ENCODE measurements at places on chromosomes 12 and 14. TPM values are rescaled to one million over a fixed set of nuclear protein-coding genes. Genes with fewer than 3 reads are reported as not detected.
A peak's percentile ranks its signal among the peaks of the same experiment; 100 is the strongest.

DNA sequence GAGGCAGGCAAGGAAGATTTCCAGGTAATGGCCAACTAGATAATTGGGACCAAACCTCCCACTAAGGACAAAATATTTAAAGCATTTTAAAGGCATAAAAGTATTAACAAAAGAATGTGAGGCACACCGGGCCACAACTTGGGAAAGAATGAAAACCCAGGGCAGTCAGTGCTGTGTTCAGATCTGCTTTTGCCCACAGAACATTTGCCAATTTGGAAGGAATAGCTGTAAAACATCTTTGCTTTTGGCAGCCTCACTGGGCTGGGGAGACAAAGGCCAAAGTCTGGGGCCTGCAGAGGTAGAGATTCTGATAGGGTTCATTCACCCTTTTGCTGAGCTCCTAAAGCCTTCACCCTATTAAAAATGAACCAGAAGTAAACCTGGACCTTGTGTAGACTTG is 82.3 kb downstream of the SYNE3 start:
- H3K27me3 ChIP-seq, result no peaks in the 10 kb centered on the region
- peaks cover 73% of the 10 kb centered on the region for H3K36me3 ChIP-seq
- H3K4me3 ChIP-seq, result no peak overlapping the region
- DNase-seq, result no peak
- no peaks in the 10 kb centered on the region for H3K4me1 ChIP-seq
- no peak overlapping the region for H3K27ac ChIP-seq

Gene KCNH3
- total RNA-seq, result 2.9 TPM

Gene LRP6
- 0.55 TPM for total RNA-seq

Gene CLEC1B
- total RNA-seq, result not detected

Gene PELI2
- 2.8 TPM for total RNA-seq

Gene RFC5
- total RNA-seq, result 61.9 TPM

Gene SYT1
- not detected for total RNA-seq

DNA sequence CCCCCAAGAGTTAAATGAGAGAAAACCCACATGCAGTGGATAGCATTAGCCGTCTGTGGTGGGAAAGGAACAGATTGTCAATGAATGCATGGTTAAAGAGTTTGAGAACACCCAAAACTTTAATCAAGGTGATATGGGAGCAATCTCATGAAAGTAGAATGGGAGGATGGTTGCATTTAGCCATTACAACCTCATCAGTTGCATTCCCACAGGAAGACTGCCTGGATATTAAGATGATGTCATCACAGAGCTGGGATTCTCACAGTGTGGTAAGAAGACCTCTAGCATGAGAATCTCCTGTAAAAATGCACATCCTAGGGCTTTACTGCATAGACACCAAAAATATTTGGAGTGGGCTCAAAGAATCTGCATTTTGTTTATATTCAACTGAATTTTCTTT is 284.9 kb downstream of the RGS6 start:
- DNase-seq, result no peak
- H3K27ac ChIP-seq, result no peak overlapping the region
- peaks cover 5% of the 10 kb centered on the region for H3K27me3 ChIP-seq
- no peak overlapping the region for H3K4me3 ChIP-seq
- no peaks in the 10 kb centered on the region for H3K36me3 ChIP-seq

Gene PMEL
- total RNA-seq, result 0.32 TPM

- no peak overlapping the region for H3K4me3 ChIP-seq
- H3K36me3 ChIP-seq, result no peaks in the 10 kb centered on the region
- H3K27me3 ChIP-seq, result no peaks in the 10 kb centered on the region
- no peaks in the 10 kb centered on the region for H3K4me1 ChIP-seq
Observed at GRCh38 chr12:41367726-41368405, 179.7 kb downstream of the PDZRN4 start.

Gene ITPK1
- total RNA-seq, result 70.8 TPM

- no peak for DNase-seq
- H3K4me3 ChIP-seq, result no peak overlapping the region
- peaks cover 4% of the 10 kb centered on the region for H3K27me3 ChIP-seq
- H3K36me3 ChIP-seq, result no peaks in the 10 kb centered on the region
- no peaks in the 10 kb centered on the region for H3K4me1 ChIP-seq
Observed at GRCh38 chr14:92411941-92412340, 89.0 kb downstream of the SLC24A4 start.

Gene GCH1
- 52.5 TPM for total RNA-seq

GRCh38 chr14:68487805-68488590 is 304.9 kb downstream of the ZFP36L1 start:
- H3K27ac ChIP-seq, result peak overlapping the region; percentile 31
- no peaks in the 10 kb centered on the region for H3K27me3 ChIP-seq
- no peak overlapping the region for H3K4me3 ChIP-seq
- H3K4me1 ChIP-seq, result peaks cover 28% of the 10 kb centered on the region
- no peak for DNase-seq

DNA sequence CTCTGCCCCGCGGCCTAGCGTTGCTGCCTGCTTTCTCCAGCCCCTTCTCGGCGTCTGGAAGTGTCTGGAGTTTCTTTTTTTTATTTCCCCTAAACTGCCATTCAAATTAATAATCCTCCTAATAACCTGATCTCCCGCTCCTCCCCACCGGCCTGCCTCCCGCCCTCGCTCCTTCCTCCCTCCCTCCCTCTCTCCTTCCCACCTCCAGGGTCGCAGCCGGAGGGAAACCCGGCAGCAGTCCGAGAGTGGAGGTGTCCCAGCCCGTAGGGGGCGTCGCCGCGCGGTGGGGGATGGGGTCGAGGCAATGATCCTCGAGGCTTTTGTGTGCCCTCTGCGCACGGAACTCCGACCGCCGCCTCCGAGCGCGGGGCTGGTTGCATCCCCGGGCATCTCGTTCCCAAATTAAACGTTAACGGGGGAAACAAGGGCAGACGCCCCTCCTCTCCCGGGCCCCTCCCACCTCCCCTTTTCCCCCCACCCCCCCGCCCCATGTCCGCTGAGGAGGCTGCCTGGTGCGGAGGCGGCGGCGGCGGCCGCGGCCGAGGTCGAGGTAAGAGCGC is 1.0 kb upstream of the SOCS2 start:
- H3K4me3 ChIP-seq, result peak overlapping the region; percentile 83
- H3K36me3 ChIP-seq, result peaks cover 43% of the 10 kb centered on the region
- peaks cover 20% of the 10 kb centered on the region for H3K27me3 ChIP-seq
- peak; percentile 64 for DNase-seq
- H3K27ac ChIP-seq, result peak overlapping the region; percentile 71
- H3K4me1 ChIP-seq, result peaks cover 17% of the 10 kb centered on the region

DNA sequence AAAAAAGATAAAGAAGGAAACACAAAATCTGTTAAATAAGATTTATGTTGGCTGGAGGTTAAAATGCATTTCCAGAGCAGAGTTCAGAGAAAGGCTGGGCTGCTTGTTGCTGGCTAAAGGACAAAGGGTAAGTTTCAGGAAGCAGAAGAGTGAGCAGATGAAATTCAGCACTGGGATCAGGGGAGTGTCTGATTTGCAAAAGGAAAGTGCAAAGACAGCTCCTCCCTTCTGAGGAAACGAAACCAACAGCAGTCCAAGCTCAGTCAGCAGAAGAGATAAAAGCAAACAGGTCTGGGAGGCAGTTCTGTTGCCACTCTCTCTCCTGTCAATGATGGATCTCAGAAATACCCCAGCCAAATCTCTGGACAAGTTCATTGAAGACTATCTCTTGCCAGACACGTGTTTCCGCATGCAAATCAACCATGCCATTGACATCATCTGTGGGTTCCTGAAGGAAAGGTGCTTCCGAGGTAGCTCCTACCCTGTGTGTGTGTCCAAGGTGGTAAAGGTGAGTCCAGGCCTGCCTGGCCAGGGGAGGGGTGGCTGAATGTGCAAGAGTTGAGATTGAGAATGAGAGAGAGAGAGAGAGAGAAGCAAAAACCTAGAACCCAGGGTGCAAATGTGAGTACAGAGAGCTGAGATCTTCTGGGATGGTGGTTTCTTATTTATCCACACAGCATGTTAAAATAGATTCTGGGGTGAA is at the start of gene OAS1:
TSS of gene OAS1 (plus strand) at position 251 of the 703 bp plus-strand sequence. CDS start at position 329, 78 bp downstream.
- H3K4me3 ChIP-seq, result peak within 1 kb of the TSS; percentile 96
- peak within 1 kb of the TSS; percentile 95 for H3K27ac ChIP-seq
- peaks cover 54% of the 10 kb centered on the region for H3K4me1 ChIP-seq
- H3K27me3 ChIP-seq, result no peaks in the 10 kb centered on the region
- H3K36me3 ChIP-seq, result peaks cover 33% of the 10 kb centered on the region

DNA sequence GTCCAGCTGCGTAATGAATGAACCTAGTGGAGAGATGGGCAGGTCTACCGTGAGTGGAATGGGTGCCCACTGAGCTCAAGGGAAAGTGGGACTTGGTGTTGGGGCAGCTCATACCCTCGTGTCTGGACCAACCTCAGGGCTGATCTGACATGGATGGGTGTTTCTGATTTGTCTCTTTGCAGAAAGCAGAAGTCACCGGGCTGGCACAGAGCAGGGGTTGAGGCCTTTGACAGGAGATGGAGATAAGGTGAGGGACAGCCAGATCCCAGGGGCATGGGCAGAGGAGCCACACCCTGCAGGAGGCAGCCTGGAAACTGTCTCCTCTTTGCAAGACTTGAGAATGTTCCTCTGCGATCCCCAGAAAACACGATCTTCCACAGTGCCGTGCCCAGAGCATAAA is 20.9 kb upstream of the PPP1CC start:
- H3K27me3 ChIP-seq, result no peaks in the 10 kb centered on the region
- no peak for DNase-seq
- H3K27ac ChIP-seq, result no peak overlapping the region
- no peak overlapping the region for H3K4me3 ChIP-seq

Measured in activated T-helper 2 cell treated with anti-CD3 and anti-CD28 coated beads, Interferon-gamma antibody, Interleukin-2, Interleukin-4, amounts not matched to agents 10 μg/mL and 5 μg/mL and 100 μg/mL, durations not matched to agents 14 hours and 24 hours and 36 hours (primary cell).